Hematopoietic multipotent progenitor cell treated with erythropoietin and hydrocortisone succinate and interleukin-3 and kit ligand, for 17 days (in vitro differentiated cells): ENCODE measurements at places on chromosomes 11 and 22.

- no peak for DNase-seq
These were observed 385.1 kb downstream of the CADM1 start for GRCh38 chr11:115119146-115119545.

- DNase-seq, result no peak
These were observed 10.4 kb upstream of the SAMM50 start for GRCh38 chr22:43944670-43945430.

DNA sequence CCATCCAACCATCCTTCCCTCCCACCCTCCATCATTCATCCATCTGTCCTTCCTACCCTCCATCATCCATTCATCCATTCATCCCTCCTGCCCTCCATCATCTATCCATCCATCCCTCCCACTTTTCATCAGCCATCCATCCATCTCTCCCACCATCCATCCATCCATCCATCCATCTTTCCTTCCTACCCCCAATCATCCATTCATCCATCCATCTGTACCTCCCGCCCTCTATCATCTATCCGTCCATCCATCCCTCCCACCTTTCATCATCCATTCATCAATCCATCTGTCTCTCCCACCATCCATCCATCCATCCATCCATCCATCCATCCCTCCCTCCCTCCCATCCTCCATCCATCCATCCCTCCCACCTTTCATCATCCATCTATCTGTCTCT is 968.8 kb downstream of the BRD1 start:
- DNase-seq, result no peak

DNA sequence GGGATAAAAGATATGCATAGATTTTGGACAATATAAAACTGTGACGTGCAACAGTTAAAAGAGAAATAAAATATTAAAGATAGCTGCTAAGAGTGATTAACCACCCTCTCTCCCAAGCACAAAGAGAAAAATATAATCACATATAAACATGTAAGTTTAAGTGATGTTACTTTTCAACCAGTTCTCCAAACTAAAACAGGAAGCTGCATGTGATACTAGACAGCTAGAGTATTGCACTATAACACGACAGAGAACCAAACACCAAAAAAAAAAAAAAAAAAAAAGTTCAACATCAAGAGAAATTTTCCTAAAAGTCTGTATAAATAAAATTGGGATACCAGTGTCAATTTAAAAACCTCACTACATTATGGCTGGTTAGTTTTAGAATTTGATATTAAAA is 79.1 kb downstream of the PICALM start:
- no peak for DNase-seq

DNA sequence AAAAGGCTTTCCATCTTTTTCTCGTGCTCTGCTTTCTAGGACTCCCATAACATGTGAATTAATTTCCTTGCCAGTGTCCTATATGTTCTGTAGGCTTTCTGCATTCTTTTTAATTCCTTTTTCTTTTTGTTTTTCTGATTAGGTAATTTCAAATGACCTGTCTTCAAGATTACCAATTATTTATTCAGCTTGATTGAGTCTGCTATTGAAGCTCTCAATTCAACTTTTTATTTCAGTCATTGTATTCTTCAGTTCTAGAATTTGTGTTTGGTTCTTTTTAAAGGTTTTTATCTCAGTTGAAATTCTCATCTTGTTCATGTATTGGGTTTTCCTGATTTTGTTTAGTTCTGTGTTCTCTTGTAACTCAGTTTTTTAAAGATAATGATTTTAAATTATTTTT is 14.5 kb downstream of the PATE3 start:
- DNase-seq, result no peak

DNA sequence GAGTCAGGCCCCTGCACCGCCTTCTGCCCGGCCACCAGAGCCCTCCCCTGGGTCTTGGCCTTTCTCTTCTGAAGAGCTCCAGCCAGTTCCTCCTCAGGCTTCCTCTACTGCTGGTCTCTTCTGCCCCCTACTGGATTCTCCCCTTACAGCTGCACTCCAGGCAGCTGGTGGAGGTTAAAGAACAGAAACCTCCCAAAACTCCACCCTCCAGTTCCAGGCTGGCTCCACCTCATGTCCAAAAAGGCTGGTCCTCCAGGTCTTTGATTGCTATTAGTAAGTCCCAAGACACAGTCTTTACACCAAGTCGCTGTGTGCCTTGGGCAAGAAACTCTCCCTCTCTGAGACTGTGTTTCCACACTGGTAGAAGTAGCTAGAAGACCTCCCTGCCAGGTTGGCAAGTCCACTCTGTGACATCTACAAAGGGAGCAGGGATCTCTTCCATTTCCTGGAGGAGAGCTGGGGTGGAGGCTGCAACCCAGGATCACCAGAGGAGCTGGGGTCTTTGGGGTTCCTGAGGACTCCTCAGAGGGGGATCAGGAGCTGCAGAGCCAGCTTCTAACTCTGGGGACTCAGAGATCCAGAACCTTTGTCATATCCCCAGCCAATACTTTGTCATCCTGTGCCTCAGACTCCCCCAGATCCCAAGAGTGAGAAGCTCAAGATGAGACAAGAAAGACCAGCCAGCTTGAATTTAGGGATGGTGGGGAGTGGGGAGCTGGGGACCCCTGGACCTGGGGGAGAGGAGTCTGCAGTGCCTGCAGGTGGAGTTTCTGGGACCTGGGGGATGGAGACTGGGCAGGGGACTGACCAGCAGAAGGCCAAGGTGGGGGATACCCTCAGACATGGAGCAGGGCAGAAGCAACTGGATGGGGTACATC is 3.4 kb upstream of the IGLL5 start:
- DNase-seq, result peak; percentile 37
